ENCODE measurements at places on chromosomes 7 and 10.

- no peak for DNase-seq
Measured at GRCh38 chr10:113474752-113475151, 78.1 kb upstream of the HABP2 start.

DNA sequence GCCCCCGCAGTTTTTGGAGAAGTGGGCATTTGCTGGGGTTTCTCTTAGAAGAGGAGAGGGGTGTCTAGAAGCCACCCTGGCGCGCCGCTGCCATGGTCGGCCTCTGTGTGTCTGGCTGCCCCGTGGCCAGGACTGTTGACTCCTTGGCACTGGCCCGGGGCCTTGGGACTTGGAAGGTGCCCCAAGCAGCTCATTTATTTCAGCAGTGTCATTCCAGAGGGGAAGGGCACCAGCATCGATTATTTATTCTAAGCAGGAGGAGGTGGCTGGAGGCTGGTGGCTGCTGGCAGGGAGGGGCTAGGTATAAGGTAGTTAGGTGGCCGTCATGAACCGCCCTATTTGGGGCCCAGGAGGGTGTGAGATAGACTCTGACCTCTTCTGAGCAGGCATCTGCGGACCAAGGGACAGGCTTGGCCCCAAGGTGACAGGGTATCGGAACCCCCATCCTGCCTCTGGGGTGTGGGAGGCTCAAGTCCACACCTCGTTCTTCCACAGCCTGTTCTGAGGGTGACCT is 1.6 kb downstream of the GTF2IRD1 start:
- DNase-seq = no peak

DNA sequence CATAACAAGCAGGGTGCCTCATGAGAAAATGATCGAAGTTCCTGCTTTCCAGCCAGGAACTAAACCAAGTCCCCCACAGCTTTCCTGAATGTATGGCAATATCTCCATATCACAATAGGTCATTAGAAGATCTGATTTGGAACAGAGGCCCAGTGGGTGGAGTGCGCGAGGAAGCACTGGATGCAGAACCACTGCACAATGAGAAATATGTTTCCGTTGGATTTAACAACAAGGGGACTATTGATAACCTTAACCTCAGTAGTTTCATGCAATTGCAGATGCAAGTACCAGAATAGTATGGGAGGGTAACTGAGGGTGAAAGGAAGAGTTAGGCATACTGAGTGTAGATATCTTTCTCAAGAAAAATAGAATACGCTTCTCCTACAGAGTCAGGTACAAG is 45.3 kb downstream of the ZPBP start:
- no peak for DNase-seq

- no peak for DNase-seq
Measured at GRCh38 chr7:128255271-128255670, 14.2 kb downstream of the LEP start.

DNA sequence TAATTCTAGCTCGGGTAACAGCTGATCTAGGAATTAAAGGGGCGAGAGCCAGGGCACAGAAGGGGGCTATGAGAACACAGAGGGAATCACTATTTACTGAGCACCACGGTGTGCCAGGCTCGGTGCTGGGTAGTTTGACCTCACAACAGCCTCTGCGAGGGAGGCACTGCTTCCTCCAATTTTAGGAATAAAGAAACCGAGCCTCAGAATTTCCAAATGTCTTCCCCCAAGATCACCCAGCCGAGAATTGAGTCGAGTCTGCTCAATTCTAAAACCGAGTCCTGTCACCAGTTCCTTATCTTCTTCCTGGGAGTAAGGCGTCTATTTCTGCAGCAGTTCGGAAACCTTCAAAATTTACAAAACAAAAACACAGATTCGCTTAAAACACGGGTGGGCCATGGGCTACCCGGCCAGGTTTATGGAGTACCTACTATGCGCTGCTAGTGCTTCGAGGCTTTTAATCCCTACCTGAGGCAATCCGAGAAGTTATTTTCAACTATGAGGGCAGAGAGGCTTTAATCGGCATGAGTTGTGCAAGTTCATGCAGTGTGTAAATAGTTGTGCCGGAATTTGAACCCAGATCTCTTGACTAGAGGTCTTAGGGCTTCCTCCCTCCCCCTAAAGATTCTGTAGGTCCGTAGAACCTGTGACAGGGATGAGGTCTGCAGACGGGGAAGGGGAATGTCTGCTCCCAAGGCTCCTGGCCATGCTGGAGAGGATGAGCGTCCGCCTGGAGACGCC is 872 bp upstream of the HMX2 start:
- no peak for DNase-seq

- DNase-seq = no peak
Measured at GRCh38 chr10:91672021-91672608, 39.2 kb upstream of the PPP1R3C start.

DNA sequence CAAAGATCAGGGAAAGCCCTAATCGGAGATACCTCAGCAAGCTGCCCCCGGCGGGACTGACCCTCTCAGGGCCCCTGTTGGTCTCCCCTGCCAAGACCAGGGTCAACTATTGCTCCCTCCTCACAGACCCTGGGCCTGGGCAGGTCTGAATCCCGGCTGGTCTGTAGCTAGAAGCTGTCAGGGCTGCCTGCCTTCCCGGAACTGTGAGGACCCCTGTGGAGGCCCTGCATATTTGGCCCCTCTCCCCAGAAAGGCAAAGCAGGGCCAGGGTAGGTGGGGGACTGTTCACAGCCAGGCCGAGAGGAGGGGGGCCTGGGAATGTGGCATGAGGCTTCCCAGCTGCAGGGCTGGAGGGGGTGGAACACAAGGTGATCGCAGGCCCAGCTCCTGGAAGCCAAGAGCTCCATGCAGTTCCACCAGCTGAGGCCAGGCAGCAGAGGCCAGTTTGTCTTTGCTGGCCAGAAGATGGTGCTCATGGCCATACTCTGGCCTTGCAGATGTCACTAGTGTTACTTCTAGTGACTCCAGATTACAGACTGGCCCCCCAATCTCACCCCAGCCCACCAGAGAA is 24.1 kb downstream of the TBATA start:
- DNase-seq = no peak

DNA sequence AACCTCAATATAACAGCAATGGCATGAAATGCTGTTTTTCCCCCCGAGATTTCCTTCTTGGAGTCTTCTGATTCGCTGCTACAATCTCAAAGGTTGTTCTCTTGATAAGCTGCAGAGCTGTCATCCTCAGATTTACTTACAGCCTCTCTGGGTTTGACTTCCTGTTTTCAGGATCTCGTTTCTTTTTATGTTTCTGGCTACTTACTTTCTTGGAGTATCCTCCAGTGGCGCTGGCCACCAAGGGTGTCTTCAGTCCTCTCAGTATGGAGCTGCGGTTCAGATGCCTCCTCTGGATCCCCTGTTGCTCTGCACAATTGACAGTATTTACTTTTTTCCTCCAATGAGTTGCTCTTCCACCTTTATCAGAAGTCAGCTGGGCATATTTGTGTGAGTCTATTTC is 152.0 kb upstream of the TMEM72 start:
- no peak for DNase-seq

GRCh38 chr10:1196656-1197055 is 140.5 kb downstream of the WDR37 start:
- no peak for DNase-seq

- no peak for DNase-seq
Measured at GRCh38 chr10:113945075-113945686, 90.7 kb downstream of the NHLRC2 start.

GRCh38 chr10:110756876-110757275 is 112.7 kb downstream of the RBM20 start:
- no peak for DNase-seq

- DNase-seq = no peak
Measured at GRCh38 chr10:102779680-102780526, 36.2 kb downstream of the WBP1L start.

GRCh38 chr7:150406567-150407421 is 27.7 kb downstream of the ZNF775 start:
- no peak for DNase-seq

DNA sequence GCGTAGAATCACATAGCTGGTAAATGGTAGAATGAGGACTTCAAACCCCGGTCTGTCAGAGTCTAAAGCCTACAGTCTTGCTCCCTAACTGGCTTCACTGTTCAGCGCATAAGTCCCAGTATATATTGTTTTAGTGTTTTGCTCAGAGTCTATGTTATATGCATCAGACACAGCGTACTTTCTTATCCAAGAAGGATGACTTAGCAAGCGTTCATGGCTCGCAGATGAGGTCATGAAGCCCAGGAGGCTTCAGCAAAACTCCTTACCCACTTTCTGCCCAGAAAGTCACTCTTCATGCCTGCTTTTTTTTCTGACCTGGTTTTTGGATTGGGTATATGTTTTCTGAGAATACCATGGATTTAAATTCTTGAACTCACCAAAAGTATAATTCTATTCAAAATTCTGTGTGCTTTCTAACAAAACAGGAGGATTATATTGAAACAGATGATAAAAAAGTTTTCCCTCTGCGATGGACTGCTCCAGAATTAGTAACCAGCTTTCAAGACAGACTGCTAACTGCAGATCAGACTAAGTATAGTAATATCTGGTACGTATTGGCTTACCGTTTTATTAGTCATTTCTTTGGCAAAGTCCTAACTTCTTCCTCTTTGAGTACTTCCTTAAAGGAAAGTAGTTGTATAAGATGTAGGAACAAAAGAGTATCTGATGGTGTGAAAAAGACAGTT is 24.6 kb upstream of the BHLHA15 start:
- no peak for DNase-seq

GRCh38 chr7:81256991-81257390 is 338.1 kb upstream of the SEMA3C start:
- no peak for DNase-seq

DNA sequence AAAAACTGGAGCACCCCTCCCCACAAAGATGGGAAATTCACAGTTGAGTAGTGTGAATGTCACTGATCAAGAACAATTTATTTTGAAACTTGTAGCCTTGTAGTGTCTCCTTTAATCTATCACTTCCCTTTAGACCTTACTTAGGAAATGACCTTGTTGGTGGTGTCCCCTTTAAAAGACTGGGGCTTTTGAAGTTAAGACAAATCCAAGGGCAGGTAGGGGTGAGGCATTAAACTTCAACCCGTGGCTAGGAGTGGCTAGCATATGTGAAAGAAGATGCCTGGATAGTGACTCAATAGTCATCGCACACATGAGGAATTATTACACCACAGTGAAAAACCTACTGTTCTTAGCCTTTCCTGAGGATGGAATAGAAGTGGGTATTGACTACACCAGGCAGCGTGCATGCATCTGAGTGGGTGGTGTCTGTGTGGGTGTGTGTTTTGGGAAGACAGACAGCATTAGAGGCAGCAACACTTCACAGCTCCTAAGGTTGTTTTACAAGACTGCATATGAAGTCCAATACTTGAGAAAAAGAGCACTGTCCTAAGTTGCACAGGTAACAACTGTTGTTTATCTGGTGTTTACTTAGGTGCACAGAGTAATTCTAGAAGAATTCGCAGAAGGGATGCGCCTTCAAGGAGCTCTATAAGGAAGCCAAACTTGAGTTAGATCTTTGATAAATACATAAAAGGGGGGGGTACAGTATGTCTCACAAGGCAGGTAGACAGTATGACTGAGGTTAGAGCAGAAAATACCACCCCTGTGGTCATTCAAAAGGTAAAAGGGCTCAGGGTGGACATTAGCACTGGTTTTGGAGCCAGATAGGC is 32.9 kb downstream of the ABLIM1 start:
- no peak for DNase-seq

DNA sequence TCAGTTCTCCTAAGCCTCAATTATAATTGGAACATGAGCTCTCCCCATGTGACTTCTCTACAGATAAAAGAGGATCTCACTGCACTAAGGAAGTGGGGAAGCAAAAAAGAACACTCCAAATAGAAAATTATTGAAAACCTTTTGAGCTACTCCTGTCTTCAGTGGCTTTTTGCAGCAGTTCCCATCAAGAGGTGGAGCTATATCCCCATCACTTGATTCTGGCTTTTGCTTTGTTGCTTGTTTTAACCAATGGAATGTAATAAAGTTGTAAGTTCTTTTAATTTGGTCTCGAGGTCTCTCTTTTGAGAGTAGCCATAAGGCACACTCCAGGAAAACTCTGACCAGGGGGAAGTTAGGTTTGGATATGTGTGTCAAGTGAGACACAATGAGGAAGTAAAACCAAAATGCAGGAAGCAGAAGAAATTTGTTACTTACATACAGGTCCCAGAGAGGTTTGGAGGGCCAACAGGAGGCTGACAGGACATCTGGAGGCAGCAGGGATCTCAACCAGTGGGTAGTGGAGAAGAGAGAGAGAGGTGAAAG is 569.4 kb downstream of the HTR7 start:
- DNase-seq = no peak

DNA sequence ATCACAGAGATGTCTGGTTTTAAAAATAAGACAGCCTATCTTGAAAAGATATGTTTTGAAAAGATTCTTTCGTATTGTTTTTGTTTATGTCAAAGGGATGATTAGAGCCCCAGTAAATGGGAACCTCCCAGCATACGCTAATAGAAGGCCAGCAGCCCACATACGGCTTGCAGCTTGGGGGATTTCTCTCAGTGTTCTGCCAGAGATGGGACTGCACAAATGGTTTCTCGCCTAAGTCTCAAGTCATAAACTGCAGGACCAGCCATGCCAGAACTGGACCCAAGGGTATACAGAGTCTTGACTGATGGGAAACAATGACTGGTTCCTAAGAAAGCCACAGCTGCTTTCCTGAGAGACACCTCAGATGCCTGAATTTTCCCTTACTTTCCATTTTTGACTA is 306.9 kb upstream of the DGKB start:
- no peak for DNase-seq

GRCh38 chr10:128848810-128849209 is 618.2 kb upstream of the MGMT start:
- no peak for DNase-seq

DNA sequence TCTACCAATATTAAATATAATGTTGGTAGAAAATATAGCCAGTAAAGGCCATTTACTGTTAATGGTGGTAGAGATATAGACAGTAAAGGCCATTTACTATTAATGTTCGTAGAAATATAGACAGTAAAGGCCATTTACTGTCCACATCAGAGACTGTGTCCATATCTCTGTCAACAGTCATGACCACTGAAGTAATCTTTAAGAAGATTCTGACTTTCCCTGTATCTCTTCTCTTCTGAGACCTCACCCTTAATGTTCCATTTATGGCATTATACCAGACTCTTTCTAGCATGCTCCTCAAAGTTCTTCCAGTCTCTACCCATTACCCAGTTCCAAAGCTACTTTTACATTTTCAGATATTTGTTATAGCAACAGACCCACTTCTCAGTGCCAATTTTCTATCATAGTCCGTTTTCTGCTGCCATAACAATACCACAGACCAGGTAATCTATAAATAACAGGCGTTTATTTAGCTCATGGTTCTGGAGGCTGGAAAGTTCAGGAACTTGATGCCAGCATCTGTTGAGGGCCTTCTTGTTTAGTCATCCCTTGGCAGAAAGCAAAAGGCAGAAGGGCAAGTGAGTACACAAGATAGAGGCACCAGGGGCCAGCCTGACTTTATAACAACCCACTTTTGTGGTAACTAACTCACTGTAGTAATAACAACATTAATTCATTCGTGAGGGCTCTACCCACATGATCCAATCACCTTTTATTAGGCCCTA is 7.9 kb upstream of the NUDCD3 start:
- no peak for DNase-seq

- no peak for DNase-seq
Measured at GRCh38 chr7:16356301-16356958, 64.9 kb downstream of the CRPPA start.

Measured in stimulated activated CD8-positive, alpha-beta memory T cell treated with anti-CD3 and anti-CD28 coated beads, Interleukin-7, amount 100 ng/mL, for 24 hours (primary cell).